ENCODE measurements at places on chromosomes 16 and 17. TPM values are rescaled to one million over a fixed set of nuclear protein-coding genes. Genes with fewer than 3 reads are reported as not detected.
A peak's percentile ranks its signal among the peaks of the same experiment; 100 is the strongest.

DNA sequence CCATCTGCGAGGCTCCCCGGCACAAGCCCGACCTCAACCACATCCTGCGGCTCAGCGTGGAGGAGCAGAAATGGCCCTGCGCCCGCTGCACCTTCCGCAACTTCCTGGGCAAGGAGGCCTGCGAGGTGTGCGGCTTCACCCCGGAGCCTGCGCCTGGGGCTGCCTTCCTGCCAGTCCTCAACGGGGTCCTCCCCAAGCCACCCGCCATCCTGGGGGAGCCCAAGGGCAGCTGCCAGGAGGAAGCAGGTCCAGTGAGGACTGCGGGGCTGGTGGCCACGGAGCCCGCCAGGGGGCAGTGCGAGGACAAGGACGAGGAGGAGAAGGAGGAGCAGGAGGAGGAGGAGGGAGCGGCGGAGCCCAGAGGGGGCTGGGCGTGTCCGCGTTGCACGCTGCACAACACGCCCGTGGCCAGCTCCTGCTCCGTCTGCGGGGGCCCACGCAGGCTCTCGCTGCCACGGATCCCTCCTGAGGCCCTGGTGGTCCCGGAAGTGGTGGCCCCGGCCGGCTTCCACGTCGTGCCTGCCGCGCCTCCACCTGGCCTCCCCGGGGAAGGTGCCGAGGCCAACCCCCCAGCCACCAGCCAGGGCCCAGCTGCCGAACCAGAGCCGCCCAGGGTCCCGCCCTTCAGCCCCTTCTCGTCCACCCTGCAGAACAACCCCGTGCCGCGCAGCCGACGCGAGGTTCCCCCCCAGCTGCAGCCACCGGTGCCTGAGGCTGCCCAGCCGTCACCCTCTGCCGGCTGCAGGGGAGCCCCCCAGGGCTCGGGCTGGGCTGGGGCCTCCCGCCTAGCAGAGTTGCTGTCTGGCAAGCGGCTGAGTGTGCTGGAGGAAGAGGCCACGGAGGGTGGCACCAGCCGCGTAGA lies 13.1 kb upstream of the PRR35 start:
- H3K4me3 ChIP-seq = no peak overlapping the region
- DNase-seq = no peak
- H3K27ac ChIP-seq = no peak overlapping the region
- no peaks in the 10 kb centered on the region for H3K27me3 ChIP-seq
- H3K36me3 ChIP-seq = no peaks in the 10 kb centered on the region

DNA sequence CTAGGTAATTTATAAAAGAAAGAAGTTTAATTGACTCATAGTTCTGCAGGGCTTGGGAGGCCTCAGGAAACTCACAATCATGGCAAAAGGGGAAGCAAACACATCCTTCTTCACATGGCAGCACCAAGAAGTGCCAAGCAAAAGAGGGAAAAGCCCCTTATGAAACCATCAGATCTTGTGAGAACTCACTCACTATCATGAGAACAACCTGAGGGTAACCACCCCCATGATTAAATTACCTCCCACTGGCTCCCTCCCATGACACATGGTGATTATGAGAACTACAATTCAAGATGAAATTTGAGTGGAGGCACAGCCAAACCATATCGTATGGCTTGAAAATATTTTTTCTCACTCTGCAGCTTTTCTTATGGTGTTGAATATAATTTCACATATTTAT lies 151.7 kb downstream of the ANKFN1 start:
- no peaks in the 10 kb centered on the region for H3K4me1 ChIP-seq
- no peaks in the 10 kb centered on the region for H3K27me3 ChIP-seq
- no peak overlapping the region for H3K27ac ChIP-seq
- DNase-seq = no peak
- H3K36me3 ChIP-seq = no peaks in the 10 kb centered on the region

Gene KCNH4
- not detected for total RNA-seq

DNA sequence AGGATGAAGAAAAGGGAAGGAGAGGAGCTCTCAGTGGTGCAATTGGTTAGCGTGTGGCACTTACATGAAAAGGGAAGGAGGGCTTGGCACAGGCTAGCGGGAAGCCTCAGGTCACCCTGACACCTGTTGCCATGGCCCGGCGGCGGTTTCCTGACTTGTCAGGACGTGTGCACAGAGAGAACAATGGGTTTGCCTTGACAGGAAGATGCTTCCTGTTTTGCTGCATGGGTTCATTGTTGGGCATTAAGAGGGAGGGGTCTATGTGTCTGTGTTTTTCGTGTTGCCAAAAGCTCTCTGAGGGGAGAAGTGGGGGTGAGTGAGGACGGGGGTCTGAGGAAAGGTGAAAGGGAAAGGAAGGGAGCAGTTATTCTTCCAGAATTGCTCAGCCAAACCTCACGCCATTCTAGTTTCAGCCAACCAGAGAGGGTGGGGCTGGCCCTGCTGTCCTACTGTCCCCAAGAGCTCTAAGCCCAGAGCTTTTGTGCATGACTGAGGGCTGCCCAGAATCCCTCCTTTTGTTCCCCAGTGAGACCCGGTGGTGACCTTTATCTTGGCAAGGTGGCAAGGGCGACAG lies 17.1 kb upstream of the CCR7 start:
- no peaks in the 10 kb centered on the region for H3K4me1 ChIP-seq
- H3K27ac ChIP-seq = peak overlapping the region; percentile 64
- no peak overlapping the region for H3K4me3 ChIP-seq
- no peaks in the 10 kb centered on the region for H3K36me3 ChIP-seq
- DNase-seq = no peak

Gene GPR179
- 0.20 TPM for total RNA-seq

- no peaks in the 10 kb centered on the region for H3K36me3 ChIP-seq
- peaks cover 6% of the 10 kb centered on the region for H3K4me1 ChIP-seq
- no peak overlapping the region for H3K27ac ChIP-seq
- no peaks in the 10 kb centered on the region for H3K27me3 ChIP-seq
- no peak for DNase-seq
These were observed 12.0 kb downstream of the CRLF3 start for GRCh38 chr17:30812218-30813177.

Gene FGF11
- 4.5 TPM for total RNA-seq

DNA sequence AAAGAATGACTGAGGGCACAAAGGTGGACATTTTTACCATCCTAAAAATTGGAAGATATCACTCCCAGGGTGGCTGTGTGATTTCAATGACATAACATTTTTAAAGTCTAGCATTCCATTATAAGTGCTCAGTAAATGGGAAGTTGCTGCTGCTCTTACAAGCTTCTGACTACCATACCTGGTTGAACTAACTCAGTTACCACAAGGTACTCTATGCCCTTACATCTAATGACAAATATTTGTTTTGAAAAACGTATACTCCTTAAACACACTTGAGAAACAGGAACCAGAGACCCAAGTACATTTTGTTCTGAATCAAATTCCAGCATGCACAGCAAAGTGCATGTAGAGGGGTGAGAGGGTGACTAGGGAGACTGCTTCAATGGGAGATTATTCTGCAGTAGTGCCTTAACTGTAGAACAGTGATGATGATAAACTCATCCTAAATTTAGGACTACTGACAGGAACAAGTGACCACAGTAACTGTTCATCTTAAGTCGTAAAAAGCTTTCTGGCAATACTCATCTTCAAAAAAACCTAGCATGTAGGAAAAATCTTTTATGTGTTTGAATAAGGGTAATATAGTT lies 83.5 kb downstream of the KANSL1 start:
- H3K27ac ChIP-seq = peak overlapping the region; percentile 56
- no peaks in the 10 kb centered on the region for H3K27me3 ChIP-seq
- H3K4me3 ChIP-seq = peak overlapping the region; percentile 5
- DNase-seq = no peak

DNA sequence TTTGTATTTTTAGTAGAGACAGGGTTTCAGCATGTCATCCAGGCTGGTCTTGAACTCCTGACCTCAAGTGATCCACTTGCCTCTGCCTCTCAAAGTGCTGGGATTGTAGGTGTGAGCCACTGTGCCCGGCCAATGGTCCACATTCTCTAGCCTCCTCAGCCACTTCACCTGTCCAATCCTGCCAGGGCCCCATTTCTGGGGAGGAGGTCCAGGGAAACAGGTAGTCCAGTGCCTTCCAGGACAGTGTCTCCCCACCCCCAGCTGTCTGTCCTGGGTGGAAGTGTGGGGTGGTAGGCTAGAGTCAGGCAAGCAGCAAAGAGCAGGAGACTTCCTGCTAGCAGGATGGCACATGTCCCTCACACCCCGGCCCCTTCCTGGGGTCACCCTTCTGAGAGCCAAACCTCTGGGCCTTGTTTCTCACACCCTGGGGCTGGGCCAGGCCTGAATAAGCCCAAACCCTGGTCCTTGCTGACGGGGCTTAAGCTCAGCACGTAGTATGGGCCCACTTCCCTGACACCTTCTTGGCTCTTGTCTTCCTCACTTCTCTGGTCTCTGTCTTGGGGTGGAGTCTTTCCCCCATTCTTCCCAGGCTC lies 5.0 kb downstream of the FHOD1 start:
- no peak for DNase-seq
- no peak overlapping the region for H3K4me3 ChIP-seq

Gene LPO
- total RNA-seq = not detected

Gene CTRL
- total RNA-seq = not detected

DNA sequence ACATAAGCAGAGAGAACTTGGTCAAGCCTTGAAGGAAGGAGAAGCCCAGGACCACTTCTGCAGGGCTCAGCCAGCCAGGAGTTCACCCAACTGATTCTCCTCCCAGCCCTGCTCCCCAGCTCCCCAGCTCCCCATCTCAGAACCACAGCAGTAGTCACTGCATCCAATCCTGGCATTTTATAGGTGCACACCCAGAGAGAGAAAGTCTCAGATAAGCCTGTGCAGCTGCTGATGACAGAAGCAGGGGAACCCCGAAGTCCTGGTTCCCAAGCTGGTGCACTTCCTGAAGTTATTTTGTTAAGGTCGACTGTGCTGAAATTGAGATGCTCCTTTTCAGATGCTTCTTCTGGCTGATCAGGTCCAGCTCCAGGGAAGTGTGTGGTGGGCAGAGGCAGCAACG lies 6.6 kb downstream of the RNF112 start:
- no peak overlapping the region for H3K4me3 ChIP-seq
- DNase-seq = no peak
- no peaks in the 10 kb centered on the region for H3K4me1 ChIP-seq

DNA sequence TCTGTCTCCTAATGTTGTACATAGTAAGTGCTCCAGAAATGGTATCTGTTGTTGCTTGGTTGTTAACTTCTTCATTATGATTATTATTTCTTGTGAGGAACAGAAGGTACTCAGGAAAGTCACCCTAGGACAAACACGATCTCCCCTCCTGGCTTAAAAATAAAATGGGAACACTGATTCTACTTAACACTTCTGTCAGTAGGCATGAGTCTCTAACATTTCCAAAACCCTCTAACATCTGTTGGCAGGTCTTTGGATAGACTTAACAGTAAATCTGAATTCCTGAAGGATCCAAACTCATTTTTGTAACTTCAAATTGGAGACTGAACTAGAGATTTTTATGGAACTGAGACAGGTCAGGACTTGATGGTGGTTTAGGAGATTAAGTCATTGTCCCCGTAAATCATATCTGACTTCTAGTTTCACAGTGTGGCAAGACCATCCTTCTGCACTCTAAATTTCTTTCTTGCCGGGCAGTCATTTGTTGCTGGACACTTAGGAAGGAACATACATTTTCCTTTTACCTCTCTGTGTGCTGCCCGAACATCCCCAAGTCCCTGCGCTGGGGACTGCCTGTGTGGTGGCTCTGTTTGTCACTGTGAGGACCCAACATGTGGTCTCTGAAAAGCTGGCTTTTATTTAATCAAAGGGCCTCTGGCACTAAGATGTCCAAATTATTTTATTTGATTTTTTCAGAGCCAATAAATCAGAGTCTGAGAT lies 149.9 kb downstream of the NPIPB5 start:
- peaks cover 4% of the 10 kb centered on the region for H3K27me3 ChIP-seq
- DNase-seq = no peak
- no peaks in the 10 kb centered on the region for H3K4me1 ChIP-seq
- H3K4me3 ChIP-seq = no peak overlapping the region

DNA sequence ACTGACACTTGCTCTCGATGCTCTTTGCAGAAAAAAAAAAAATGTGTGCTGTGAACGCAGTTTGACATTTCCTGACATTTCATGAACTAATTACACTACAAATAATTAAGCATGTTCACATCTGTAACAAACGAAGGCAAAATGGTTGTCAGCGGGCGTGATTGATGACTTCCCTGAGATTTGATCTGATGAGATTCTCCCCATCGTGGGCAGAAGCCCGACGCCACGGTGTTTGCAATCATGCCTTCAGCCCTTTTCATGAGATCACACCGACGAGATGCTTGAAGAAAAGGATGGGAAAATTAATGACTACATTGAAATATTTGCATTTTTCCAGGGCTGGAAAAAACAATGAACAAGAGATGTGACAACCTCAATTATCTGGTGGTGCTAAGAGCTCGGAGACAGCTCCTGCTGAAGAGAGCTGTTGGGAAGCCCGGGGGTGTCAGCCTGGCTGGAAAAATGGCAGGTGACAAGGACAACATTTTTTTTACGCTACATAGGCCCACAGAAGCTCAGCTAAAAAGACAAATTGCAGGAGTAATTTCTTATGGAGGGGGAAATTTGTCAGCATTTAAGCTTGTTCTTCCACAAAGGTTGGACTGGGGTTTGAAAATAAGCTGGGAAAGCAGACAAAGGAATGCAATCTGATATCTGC lies 259.4 kb upstream of the IRX3 start:
- H3K36me3 ChIP-seq = no peaks in the 10 kb centered on the region
- H3K27ac ChIP-seq = no peak overlapping the region
- H3K27me3 ChIP-seq = no peaks in the 10 kb centered on the region
- no peak overlapping the region for H3K4me3 ChIP-seq
- no peaks in the 10 kb centered on the region for H3K4me1 ChIP-seq

Gene PRRT2
- not detected for total RNA-seq

DNA sequence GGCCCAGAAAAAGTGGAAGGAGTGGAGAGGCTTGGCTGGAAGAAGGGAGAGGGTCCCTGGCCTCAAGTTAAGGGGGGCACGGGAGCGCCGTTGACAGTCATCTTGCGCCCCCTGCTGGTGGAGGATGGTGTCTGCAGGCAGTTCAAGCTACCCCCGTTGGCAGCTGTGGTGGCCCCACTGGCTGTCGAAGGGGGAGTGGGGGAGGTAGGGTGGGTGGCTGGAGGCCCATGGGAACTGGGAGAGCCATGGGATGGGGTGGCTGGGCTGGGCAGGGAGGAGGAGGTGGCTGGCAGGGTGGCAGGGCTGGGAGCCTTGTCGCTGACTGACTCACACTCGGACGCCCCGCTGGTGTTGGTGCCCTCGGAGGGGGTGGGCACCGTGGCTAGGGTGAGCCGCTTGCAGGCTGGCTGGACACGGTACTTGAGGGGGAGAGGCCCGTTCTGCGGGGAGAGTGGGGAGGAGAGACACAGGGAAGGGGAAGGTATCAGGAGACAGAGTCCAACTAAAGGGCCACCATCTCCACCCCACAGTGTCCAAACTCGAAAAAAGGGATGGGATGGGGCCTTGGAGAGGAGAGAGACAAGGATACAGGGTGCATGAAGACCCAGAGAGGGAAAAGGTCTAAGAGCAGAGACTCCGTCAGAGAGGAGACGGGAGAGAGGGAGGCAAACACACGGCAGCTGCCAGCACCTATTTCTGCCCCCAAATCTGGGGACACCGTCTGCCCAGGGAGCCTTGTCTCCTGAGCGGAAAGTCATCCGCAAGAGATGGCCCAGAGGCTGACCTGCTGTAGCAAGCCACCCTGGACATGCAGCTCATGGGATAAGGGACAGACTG lies 5.2 kb downstream of the CISD3 start:
- H3K36me3 ChIP-seq = peaks cover 9% of the 10 kb centered on the region
- H3K4me1 ChIP-seq = peaks cover 25% of the 10 kb centered on the region
- H3K4me3 ChIP-seq = no peak overlapping the region
- H3K27me3 ChIP-seq = no peaks in the 10 kb centered on the region
- DNase-seq = no peak

- peak overlapping the region; percentile 42 for H3K27ac ChIP-seq
- no peak overlapping the region for H3K4me3 ChIP-seq
- H3K36me3 ChIP-seq = no peaks in the 10 kb centered on the region
- no peak for DNase-seq
- H3K4me1 ChIP-seq = peaks cover 25% of the 10 kb centered on the region
These were observed 57.0 kb downstream of the RAI1 start for GRCh38 chr17:17737961-17738894.
